ENCODE measurements at places on chromosomes 12 and 14.
A peak's percentile ranks its signal among the peaks of the same experiment; 100 is the strongest.

- peaks cover 2% of the 10 kb centered on the region for H3K36me3 ChIP-seq
- DNase-seq: no peak
- no peaks in the 10 kb centered on the region for H3K27me3 ChIP-seq
- H3K4me1 ChIP-seq: peaks cover 14% of the 10 kb centered on the region
Measured at GRCh38 chr14:102140750-102141145, 1.1 kb downstream of the WDR20 start.

- H3K36me3 ChIP-seq: peaks cover 4% of the 10 kb centered on the region
- peak overlapping the region; percentile 64 for H3K27ac ChIP-seq
- no peaks in the 10 kb centered on the region for H3K27me3 ChIP-seq
- DNase-seq: no peak
- H3K4me1 ChIP-seq: peaks cover 16% of the 10 kb centered on the region
Measured at GRCh38 chr14:65461730-65462129, 49.2 kb downstream of the FUT8 start.

- DNase-seq: no peak
- no peaks in the 10 kb centered on the region for H3K36me3 ChIP-seq
- H3K27me3 ChIP-seq: no peaks in the 10 kb centered on the region
- H3K4me1 ChIP-seq: no peaks in the 10 kb centered on the region
Measured at GRCh38 chr12:74945771-74946198, 263.9 kb downstream of the KCNC2 start.

DNA sequence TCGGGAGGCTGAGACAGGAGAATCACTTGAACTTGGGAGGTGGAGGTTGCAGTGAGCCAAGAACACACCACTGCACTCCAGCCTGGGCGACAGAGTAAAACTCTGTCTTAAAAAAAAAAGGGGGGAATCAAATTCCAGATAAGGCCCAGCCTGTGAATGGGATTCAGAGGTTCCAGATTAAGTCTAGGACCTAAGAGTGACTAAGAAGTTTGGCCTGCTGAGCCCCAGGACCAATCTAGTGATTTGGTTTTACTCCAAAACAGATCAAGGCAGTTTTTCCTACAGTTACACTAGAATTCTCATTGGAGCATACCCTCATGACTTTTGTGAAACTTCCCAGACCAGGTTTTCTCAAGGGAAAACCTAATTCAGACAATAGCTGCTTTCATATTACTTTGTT, 22.8 kb downstream of the EXOC5 start:
- no peaks in the 10 kb centered on the region for H3K27me3 ChIP-seq
- H3K4me3 ChIP-seq: no peak overlapping the region

GRCh38 chr12:90953956-90954421, 987 bp downstream of the CCER1 start:
- H3K36me3 ChIP-seq: no peaks in the 10 kb centered on the region
- no peaks in the 10 kb centered on the region for H3K4me1 ChIP-seq
- H3K27me3 ChIP-seq: no peaks in the 10 kb centered on the region
- H3K4me3 ChIP-seq: no peak overlapping the region

GRCh38 chr12:111775205-111776193, 8.8 kb downstream of the ALDH2 start:
- DNase-seq: peak; percentile 72
- no peak overlapping the region for H3K27ac ChIP-seq
- H3K4me1 ChIP-seq: peaks cover 12% of the 10 kb centered on the region

DNA sequence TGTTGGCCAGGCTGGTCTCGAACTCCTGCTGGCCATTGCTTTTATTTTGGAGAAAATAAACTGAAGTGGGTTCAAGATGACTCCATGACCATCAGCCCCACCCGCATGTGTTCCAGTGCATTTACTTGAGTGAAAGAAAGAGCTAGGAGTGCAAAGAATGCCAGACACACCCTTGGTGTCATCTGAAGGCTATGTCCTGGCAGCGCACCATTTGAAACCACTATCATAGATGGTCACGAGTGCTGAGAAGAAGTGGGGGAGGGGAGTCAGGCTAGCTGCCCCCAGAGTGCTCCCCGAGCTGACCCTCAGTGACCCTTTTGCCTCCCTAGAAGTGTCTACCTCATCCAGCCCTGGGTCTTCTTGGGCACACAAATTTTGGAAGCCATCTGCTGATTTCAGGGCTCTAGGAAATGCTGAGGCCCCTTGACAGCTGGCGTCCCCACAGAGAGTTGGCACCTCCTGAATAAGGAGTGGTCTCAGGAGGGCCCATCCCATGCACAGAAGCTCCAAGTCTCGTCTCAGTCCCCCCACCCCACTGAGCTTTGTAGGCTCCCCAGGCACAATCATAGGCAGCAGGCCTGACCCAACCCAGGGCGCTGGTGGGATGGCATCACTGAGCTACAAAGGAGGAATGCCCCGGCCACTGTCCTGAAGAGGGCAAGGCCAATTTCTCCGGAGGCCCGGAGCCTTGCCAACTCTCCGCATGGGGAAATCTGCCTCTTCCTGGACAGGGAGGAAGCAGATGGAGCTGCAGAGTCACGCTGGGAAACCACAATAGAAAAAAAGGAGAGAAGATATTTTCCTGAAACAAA, 28.0 kb downstream of the PXN start:
- no peaks in the 10 kb centered on the region for H3K27me3 ChIP-seq
- H3K4me1 ChIP-seq: peaks cover 61% of the 10 kb centered on the region
- H3K4me3 ChIP-seq: no peak overlapping the region
- H3K36me3 ChIP-seq: no peaks in the 10 kb centered on the region
- H3K27ac ChIP-seq: peak overlapping the region; percentile 88
- DNase-seq: peak; percentile 77

- no peaks in the 10 kb centered on the region for H3K4me1 ChIP-seq
- no peaks in the 10 kb centered on the region for H3K27me3 ChIP-seq
- H3K36me3 ChIP-seq: no peaks in the 10 kb centered on the region
- no peak overlapping the region for H3K4me3 ChIP-seq
- H3K27ac ChIP-seq: no peak overlapping the region
Measured at GRCh38 chr14:33323979-33324378, 385.3 kb downstream of the NPAS3 start.

GRCh38 chr14:105591052-105591451, 64.7 kb downstream of the TMEM121 start:
- H3K36me3 ChIP-seq: no peaks in the 10 kb centered on the region
- no peaks in the 10 kb centered on the region for H3K27me3 ChIP-seq
- no peaks in the 10 kb centered on the region for H3K4me1 ChIP-seq

- H3K27me3 ChIP-seq: no peaks in the 10 kb centered on the region
- peaks cover 4% of the 10 kb centered on the region for H3K4me1 ChIP-seq
- no peak overlapping the region for H3K27ac ChIP-seq
- H3K36me3 ChIP-seq: no peaks in the 10 kb centered on the region
- no peak for DNase-seq
Measured at GRCh38 chr12:110244829-110245228, 36.2 kb upstream of the ATP2A2 start.

GRCh38 chr14:84006643-84007155, 1523.2 kb upstream of the FLRT2 start:
- no peaks in the 10 kb centered on the region for H3K4me1 ChIP-seq
- no peak overlapping the region for H3K4me3 ChIP-seq
- no peak overlapping the region for H3K27ac ChIP-seq
- no peaks in the 10 kb centered on the region for H3K27me3 ChIP-seq

DNA sequence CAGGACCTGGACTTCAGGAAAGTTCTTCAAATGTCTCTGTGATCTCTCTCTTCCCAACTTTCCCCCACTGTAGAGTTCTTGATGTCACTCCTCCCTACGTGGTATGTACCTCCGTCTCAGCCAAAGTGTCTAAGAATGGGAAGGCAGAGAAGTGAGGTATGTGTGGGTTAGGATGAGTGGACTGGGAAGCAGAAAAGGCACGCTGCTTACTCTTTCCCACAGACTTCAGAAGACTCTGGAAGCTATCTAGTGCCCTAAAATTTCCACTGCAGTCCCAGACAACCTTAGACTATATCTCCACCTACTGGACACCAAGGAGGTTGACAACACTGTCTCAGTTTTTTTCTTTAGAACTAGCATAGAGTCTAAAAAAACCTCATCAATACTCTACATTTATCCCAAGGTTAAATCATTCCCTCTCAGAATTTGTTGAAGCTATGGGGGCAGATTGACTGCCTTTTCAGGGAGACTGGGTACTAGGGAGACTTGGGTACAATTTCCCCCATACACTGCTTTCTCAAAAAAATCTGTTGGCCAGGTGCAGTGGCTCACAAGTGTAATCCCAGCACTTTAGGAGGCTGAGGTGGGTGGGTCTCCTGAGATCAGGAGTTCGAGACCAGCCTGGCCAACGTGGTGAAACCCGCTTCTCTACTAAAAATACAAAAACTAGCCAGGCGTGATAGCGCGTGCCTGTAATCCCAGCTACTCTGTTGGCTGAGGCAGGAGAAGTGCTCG, 20.6 kb upstream of the ITGA5 start:
- no peak overlapping the region for H3K4me3 ChIP-seq
- H3K36me3 ChIP-seq: no peaks in the 10 kb centered on the region
- H3K27ac ChIP-seq: no peak overlapping the region
- DNase-seq: peak; percentile 76
- H3K27me3 ChIP-seq: peaks cover 18% of the 10 kb centered on the region

GRCh38 chr12:64470495-64470894, 18.6 kb downstream of the TBK1 start:
- no peaks in the 10 kb centered on the region for H3K4me1 ChIP-seq
- H3K27ac ChIP-seq: no peak overlapping the region
- no peak for DNase-seq
- H3K36me3 ChIP-seq: peaks cover 45% of the 10 kb centered on the region

Data from astrocyte (in vitro differentiated cells and primary cell).